SJSA1 (cell line): ENCODE measurements at places on chromosomes 6 and 20.

DNA sequence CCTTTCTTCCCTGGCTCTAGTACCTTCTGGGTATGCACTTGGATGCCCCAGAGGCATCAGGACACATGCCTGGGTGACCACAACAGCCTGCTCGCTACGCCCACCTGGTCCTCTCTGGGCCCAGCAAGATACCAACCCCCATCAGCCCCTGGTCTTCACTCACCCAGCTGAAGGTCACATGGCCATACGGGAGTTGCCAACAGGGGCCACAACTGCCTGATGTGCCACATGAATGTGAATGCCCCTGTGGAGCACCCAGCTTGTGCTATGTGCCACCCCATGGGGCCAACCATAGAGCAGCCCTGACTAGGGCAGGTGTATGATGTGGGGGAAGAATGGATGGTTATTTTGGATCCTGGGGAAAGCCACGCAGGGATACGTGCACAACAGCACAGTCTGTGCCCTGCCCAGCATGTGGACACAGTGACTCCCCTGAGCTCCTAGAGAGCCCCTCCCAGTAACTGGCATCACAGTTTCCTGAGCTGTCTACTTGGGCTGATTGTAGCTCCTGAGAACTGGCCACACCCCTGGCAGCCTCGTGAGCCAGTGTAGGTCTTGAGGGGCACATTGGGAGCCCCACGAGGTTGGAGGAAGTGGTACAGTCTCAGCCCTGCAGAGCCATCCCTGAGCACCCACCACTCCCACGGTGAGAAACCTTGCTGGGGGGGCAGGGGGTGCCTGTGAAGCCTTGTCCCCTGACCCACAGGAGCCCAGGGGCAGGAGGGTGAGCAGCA, 10.5 kb upstream of the PCMTD2 start:
- no peak for DNase-seq

DNA sequence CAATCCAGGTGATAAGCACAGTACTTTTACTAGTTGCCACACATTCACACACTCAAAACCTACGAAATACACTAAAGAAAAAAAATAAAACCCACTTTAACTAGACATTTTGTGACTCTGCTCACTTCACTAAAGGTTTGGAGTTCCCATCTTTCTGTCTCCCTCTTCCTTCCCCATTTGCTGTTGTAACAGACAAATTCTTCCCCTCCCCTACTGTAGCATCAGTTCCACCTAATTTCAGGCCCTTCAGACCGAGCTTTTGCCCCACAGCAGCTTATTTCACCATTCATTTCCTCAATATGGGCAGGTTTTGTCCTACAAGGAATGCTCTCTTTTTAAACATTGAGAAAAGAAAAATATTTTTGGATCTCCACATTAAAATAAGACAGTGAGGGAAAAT, 31.3 kb upstream of the MRAP2 start:
- no peak for DNase-seq

DNA sequence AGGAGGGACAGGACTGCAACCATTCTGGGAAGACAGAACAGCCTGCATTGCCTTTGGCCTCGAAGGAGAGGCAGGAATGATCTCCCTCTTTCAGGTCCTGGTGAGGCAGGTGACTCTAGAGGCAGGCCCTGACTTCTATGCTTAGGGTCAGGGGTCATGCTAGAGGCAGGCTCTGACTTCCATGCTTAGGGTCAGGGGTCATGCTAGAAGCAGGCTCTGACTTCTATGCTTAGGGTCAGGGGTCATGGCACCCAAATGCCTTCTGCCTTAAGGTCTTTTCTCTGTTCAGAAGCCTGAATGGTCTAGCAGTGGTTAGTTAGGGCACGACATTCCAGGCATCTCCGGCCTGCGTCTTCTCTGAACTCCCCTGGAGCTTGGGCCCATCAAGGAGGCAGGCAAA, 35.1 kb upstream of the AAR2 start:
- no peak for DNase-seq

GRCh38 chr6:116221067-116221466, 32.8 kb downstream of the TSPYL4 start:
- DNase-seq: no peak

DNA sequence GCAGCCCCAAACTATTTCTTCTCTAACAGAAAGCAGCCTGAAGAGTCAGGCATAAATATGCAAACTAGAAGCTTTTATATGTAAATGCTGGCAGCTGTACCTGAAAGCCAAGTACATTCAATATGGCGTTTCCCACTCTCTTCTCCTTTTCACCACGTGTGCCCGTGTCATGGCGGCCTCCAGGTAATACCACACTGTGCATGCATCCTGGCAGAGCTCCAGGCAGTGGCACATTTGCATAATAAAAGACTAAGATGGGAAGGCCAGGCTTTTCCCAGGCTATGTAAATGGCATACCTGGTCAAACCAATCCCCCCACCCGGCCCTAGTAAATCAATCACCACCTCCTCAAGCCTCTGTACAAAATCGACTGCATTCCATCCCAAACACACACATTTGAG, 120.6 kb downstream of the MMUT start:
- DNase-seq: no peak

DNA sequence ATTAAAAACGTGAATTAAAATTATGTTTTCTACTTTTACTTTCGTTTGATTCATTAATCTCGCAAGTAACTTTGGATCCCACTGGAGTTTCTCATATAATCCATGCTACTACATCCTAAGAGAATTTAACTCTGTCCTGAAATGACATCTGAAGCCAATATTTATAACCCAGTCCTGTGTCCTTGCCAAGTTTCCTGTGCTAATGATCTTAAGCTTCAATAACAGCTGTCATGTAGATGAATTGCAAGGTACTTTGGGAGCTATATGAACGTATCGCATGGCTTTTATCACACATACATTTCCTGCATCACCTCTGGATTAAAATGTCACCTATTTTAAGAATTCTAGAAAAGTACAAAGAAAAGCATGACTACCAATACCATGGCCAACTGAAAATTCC, 833.8 kb upstream of the CITED2 start:
- no peak for DNase-seq

GRCh38 chr6:31582230-31582643, at the start of gene LTB:
TSS of gene LTB (minus strand) at chr6:31582424. CDS start at chr6:31582417, 7 bp downstream.
- no peak for DNase-seq

GRCh38 chr6:11221623-11222384, 10.7 kb downstream of the NEDD9 start:
- no peak for DNase-seq

GRCh38 chr6:81788748-81789147, 36.3 kb upstream of the TENT5A start:
- DNase-seq: no peak
